Right forelimb (tissue), 1 donor: ENCODE measurements at places on chromosomes 5 and 9.
A peak's percentile ranks its signal among the peaks of the same experiment; 100 is the strongest.

- no peak for DNase-seq
Observed at GRCh38 chr9:8867148-8867547, 1067.6 kb upstream of the DMAC1 start.

- no peak for DNase-seq
Observed at GRCh38 chr5:1886846-1887587, 4.3 kb upstream of the IRX4 start.

DNA sequence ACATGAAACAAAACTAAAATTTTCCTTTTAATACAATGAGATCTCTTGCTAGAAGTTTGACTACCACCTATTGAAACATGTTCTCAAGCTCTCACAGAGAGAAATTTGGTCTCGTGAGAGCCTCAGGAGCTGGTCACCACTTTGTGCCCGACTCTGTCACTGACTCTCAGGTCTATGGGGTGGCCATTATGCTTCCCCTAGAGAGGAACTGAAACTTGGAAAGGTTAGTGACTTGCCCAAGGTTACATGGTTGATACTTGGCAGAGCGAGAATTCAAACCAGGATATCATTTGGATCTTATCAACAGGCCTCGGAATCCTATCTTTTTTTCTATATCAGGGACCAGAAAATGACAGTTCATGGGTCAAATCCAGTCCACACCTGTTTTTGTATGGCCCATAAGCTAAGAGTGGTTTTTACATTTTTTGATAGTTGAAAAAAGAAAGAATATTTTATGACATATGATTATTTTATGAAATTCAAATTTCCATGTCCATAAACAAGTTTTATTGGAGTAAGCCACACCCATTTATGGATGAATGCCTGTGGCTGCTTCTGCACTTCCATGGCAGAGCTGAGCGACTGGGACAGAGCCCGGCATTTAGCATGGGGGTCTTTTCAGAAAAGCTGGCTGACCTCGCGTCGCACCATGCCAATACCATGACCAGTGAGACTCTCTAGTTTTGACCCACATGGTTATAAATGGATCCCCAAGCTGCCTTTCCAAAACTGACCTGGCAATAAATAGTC lies 44.8 kb upstream of the EQTN start:
- DNase-seq: no peak

DNA sequence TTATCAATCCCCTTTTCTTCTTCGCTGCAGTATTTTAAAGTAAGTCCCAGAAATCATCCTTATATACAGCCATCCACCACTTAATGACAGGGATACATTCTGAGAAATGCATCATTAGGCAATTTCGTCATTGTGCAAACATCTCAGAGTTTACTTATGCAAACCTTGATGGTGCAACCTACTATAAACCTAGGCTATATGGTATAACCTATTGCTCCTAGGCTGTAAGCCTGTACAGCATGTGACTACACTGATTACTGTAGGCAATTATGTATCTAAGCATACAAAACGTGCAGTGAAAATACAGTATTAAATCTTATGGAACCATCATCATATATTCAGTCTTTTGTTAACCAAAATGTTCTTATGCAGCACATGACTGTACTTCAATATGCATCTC lies 36.8 kb downstream of the SAXO1 start:
- DNase-seq: no peak

DNA sequence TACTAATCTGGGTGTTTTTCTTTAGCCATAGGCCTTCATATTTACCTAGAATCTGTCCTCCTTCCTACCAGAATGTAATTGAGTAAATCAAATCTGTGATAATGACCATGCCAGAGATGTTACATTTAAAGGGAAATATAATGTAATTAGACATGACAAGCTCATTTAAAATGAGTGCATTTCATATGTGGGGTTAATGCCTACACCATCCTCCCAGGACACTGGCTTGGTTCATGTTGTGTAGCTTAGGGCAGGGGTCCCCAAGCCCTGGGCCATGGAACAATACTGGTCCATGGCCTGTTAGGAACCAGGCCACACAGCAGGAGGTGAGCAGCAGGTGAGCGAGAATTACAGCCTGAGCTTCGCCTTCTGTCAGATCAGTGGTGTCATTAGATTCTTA lies 276.9 kb upstream of the DAP start:
- DNase-seq: no peak

DNA sequence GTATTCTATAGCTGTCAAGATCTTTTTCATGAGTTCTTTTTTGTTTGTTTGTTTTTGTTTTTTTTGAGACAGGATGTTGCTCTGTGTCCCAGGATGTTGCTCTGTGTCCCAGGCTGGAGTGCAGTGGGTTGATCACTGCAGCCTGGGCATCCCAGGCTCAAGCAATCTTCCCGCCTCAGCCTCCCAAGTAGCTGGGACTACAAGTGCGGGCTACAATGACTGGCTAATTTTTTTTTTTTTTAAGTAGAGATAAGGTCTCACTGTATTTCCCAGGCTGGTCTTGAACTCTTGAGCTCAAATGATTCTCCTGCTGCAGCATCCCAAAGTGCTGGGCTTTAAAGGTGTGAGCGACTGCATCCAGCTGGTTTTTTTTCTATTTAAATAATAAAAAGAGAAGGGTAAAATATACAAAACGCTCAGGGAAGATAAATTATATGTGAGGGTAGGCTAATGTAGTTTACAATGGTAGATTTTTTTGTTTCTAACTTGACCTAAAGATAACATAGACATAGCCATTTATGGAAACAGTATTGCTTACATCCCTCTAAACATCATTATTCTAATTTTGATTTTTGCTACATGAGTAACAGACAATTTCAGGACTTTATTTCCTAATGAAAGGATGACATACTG lies 21.9 kb downstream of the ERBIN start:
- no peak for DNase-seq

DNA sequence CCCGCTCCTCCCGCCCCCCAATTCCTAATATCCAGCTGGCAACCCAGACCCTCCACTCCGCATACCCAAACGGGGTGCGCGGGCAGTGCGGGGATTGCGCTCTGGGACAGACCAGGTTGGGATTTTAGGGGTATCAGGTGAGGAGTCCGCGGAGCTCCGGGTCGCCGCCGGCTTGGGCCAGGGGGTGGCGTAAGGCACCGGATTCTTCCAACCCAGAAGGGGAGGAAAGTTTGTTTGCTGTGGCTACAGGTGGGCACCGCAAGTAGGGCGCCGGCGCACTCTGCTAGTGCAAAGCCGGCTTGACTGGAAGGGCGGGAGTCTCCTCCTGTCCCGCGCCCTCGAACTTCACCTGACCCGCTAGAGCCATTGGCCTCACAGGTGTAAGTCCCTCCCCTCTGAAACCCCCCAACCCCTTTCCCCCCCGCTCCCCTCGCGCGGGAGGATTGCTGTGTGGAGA lies 709 bp downstream of the IQGAP2 start:
- DNase-seq: peak; percentile 75

DNA sequence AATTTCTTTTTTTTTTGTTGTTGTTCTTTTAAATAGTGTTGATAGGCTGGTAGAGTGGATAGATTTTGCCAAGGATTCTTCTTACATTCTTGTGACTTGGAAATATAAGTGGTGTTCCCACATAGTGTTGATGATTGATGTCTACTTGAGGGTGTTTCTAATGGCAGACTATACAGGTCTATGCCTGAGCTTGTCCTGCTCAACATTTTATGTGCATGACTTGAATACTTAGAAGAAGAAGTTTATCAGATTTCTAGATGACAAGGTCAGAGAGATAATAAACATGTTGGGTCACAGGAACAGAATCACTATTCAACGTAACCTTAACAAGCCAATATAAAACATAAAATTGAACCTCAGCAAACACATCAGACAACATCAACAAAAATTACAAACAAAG lies 24.2 kb downstream of the XRCC4 start:
- DNase-seq: no peak

DNA sequence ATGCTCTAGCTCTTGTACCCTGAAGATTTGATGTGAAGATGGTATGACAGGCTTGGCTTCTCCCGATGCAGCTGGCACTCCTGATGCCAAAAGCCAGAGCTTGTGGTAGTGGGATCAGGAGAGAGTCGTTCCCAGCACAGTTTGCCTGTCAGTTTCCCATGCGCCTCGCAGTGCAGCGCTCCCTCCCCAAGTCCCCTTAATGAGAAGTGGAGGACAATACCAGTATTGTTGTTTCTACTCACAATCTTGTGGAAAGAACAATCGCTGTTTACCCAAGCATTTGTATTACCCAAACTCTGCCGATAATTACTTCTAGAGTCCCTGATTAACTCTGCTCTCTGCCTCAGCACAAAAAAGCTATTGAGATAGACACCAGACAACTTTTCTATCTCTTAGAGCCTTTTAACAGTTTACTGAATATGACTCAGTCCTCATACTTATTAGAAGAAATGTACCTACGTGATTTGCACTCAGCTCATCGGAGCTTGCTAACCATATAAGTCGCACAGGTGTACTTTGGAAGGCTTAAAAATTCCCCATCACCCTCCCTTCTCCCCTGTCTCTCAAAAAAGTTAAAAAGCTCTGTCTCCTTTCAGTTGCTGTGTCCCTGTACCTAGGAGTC lies 283.2 kb upstream of the TMEM161B start:
- no peak for DNase-seq

GRCh38 chr5:113202287-113202686 lies 225.7 kb downstream of the DCP2 start:
- DNase-seq: no peak

DNA sequence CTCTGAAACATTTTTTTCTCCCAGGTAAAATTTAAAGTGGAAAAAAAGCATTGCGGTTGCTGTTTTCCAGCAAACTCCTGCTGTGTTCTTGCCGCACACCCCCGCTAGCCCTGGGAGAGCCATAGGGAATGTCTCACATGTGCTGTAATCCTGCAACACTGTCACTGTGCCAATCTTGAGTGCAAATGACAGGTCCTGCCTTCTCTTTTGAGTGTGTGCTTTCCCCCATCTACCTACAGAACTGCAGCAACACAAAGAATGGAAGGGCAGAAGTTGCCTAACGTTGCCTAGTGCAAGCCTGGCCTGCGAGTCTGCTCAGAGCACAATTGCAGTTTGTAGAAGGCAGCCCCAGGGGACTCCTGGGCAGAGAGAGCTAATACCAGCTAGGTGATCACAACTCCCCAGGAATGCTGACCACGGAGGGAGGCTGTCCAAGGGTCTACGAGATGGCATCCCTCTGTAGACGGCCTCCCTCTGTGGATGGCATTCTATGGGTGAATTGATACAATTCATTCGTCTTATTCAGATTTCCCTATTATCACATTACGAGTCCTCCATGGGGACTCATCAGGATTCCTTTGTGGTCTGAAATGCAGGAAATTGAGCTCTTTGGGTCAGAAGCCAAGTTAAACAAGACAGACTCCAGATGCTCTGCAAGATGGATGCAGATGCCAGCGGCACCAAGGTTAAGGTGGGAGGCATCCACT lies 172.6 kb upstream of the S1PR3 start:
- DNase-seq: no peak

DNA sequence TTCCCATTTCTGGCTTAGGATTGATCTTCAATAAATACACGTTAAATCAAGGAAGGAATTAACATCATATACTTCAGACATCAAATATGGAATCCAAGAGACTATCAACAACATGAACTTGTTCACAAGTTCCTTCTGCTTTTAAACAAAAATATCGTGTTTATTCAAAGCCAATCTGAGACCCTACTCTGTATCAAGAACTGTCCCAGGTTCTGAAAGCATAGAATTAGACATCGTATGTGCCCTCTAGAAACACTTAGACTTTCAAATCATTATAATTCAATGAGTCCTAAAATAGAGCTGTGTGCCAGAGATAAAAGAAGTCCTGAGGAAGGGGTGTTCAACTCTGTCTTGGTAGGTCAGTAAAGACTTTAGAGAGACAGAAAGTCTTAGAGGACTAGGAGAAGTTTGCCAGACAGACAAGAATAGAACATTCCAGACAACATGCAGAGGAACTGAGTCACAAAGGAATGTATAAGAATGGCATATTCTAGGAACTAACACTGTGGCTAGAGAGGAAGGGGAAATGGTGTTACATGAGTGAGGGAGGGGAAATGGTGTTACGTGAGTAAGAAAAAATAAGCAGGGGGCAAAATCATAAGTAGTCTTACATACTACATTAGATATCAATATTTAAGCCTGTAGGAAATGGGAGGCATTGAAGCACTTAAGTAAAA lies 2.9 kb downstream of the TPD52L3 start:
- DNase-seq: no peak

DNA sequence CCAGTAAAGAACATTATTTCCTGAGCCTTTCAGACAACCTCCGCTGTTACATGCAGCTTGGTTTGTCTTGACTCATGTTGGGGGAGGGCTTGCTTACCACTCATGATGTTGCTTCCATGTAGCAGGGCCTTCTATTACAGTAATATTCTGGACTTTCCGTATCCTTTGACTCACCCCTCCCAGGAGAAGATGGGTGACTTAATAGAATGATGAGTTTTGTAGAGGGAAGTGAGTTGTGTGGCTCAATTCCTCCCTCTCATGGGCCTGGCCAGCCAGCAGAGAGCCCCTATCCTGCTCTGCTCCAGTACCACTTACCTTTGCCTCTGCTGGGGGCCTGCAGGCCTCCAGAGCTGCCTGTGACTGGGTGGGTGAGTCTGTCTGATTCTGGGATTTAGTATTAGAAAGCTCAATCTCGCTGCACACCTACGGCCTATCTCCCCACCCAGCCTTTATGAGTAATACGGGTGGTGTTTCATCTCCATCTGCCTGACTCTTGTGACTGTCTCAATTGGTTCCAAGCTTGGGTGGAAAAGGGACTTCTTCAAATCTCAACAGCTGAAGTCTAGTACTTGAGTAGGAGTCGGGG lies 52.6 kb upstream of the KLF9 start:
- DNase-seq: no peak

- no peak for DNase-seq
Observed at GRCh38 chr9:6884101-6884500, 126.3 kb downstream of the KDM4C start.

GRCh38 chr5:176774216-176775171 lies 35.9 kb upstream of the UNC5A start:
- no peak for DNase-seq

DNA sequence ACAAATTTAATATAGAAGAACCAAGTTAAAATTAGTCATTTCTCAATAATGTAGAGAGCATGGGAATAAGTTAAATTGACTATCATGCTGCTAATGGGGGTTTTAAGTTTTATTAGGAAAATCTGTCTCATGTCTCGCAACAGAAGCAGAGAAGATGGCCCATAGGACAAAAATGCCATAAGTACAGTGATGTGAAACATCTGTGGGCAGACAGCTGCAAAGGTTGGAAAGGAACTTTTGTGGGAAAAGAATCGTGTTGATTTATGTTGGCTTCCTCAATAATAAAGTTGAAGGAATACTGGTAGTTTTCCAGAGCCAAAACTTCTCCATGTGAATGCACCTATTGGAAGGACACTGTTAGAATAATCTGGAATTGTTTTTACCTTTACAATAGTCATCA lies 44.8 kb downstream of the VCAN start:
- no peak for DNase-seq

GRCh38 chr5:150119421-150120061 lies 33.2 kb upstream of the CSF1R start:
- peak; percentile 35 for DNase-seq

GRCh38 chr5:62568800-62569432 lies 9.7 kb upstream of the LRRC70 start:
- DNase-seq: no peak

DNA sequence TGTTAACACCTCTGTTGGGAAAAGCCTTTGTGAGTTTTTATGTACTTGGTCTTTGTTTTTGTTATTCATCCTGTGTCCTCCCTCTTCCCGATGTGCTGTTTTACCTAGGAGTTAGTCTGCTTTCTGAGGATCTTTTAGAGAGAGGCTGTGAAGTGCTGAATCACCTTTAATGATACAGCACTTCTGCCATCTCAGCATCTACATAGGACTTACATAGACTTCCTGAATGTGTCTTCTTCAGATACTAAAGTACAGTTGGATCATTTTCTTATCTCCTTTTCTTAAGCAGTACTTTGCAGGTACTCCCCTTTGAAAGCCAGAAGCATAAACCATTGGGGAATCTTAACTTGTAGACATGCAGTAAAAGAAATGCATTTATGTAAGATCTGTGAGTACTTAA lies 31.5 kb downstream of the OTULIN start:
- no peak for DNase-seq
